ENCODE measurements at places on chromosomes 16 and 17.

DNA sequence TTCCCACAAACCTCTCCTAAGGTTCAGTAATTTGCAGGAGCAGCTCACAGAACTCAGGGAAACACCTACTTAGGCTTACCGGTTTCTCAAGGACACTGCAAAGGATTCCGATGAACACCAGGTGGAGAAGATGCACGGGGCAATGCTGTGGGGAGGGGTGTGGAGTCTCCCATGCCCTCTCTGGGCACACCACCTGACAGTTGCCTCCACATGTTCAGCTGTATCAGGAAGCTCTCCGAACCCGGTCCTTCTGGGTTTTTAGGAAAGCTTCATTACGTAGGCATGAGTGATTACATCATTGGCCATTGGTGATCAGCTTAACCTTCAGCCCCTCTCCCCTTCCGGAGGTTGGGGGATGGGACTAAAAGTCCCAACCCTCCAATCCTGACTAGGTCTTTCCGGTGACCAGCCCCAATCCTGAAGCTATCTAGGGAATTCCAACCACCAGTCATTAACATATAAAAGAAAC, 21.6 kb downstream of the C17orf58 start:
- DNase-seq = no peak

GRCh38 chr16:12201216-12201615, 224.7 kb downstream of the SNX29 start:
- no peak for DNase-seq

DNA sequence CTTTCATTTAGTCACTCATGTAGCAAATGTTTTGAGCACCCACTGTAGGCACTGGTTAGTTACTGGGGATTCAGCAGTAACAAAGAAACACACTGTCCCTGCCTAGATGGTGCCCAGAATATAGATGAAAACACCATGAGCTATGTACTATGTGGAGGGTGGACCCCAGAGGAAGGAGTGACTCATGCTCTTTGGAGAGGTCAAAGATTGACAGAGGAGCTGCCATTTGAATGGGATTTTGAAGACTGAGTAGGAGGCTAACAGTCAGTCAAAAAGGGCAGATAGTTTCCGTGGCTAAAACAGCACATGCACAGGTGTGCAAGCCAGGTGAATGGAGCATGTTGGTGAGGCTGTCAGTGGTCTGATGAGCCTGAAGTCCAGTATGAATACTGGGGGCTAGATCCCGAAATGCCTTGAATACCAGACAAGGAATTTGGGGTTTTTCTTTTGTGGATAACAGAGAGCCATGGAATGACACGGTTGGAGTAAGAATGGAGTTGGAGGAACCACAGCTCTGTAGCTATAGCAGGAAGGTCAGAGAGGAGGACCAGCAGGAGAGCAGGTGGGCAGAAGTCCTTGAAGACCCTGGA, 6.1 kb downstream of the IL21R start:
- no peak for DNase-seq

- DNase-seq = no peak
Observed at GRCh38 chr17:28841901-28842281, 699 bp downstream of the FAM222B start.

DNA sequence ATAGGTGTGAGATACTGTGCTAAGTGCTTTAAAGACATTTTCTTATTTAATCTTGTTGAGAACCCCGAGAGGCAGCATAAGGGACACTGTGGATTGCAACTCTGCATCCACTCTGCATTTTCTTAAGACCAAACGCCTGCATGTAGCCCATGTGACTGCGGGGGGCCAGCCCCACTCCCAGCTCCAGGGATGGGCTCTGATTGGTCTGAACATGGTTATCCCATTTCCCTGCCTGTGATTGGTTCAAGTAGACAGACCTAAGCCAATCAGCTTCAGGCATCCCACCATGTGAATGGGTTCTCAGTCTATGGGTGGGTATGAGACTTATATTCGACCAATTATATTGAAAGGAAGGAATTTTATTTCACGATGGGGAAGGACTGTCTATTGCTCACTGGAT, 33.2 kb upstream of the USP7 start:
- DNase-seq = no peak

DNA sequence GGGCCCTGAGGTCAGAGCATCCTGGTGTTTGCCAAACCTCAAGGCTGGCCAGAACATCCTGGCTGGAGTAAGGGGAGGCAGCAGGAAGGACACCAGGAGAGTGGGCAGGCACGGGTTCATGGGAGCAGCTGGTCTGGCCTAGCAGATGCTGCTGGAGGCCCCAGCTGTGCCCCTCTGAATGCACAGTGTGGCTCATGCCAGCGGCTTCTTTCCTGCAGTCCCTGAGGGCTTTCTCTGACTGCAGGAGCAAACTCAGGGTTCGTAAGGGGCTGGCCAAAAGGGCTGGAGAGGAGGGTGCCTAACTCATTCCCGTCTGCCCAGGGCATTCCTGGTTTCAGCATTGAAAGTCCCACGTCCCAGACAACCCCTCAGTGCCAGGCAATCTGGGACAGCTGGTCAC, 78.7 kb downstream of the ZDHHC7 start:
- DNase-seq = no peak

DNA sequence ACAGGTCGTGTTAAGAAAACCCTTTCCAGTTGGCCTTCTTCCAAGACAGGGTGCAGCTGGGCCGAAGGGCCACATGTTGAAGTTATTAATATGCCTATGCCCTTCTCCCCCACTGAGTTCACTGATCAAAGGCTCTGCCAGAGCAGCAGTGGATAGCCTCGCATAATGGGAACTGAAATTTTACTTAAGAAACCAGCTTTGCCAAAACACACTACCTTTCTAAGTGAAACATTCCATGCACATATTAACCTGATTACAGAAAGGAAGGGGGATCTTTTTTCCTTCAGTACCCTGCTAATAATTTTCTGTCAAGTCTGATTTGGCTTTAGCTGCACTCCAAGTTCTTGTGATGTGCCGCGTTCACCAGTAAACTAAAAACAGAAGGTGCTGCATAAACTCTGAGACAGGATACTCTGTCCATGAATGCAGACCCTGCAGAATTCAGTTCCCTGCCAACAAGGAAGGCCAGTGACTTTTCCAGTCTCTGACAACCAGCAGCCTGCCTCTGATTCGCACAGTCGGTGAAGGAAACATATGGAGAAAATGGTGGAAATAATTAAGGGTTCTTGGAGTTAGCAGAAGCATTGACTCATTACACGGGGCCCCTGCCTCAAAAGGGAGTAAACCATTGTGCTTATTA, 283.8 kb downstream of the ZFHX3 start:
- no peak for DNase-seq

DNA sequence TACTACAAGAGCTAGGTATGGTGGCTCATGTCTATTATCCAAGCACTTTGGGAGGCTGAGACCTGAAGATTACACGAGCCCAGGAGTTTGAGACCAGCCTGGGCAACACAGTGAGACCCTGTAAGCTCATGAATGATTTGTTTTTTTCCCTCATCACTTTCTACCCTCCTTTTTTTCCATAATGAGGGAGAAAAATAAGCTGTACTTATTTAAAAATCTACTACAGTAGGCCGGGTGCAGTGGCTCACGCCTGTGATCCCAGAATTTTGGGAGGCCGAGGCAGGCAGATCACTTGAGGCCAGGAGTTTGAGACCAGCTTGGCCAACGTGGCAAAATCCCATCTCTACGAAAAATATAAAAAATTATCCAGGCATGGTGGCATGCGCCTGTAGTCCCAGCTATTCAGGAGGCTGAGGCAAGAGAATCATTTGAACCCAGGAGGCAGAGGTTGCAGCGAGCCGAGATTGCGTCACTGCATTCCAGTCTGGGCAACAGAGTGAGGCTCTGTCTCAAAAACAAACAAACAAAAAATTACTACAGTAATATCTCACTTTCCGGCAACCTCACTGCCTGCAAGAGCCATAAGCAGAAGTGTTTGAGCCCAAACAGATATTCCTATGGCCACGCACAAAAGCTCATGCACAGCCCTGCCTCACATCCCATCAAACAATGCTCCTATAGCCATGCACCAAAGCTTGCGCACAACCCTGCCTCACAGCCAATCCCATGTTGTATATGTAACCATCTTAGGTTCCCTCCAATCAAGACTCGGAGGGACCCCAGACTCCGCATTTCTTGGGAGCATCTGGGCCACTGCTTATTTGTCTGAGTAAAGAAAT, 37.4 kb downstream of the TK2 start:
- DNase-seq = no peak

- no peak for DNase-seq
Observed at GRCh38 chr17:64091116-64091515, 38.8 kb downstream of the ERN1 start.

GRCh38 chr17:46818316-46818928, at the start of gene WNT3:
TSS of gene WNT3 (minus strand) at chr17:46818692. CDS start at chr17:46818597, 95 bp downstream.
- DNase-seq = peak; percentile 19

DNA sequence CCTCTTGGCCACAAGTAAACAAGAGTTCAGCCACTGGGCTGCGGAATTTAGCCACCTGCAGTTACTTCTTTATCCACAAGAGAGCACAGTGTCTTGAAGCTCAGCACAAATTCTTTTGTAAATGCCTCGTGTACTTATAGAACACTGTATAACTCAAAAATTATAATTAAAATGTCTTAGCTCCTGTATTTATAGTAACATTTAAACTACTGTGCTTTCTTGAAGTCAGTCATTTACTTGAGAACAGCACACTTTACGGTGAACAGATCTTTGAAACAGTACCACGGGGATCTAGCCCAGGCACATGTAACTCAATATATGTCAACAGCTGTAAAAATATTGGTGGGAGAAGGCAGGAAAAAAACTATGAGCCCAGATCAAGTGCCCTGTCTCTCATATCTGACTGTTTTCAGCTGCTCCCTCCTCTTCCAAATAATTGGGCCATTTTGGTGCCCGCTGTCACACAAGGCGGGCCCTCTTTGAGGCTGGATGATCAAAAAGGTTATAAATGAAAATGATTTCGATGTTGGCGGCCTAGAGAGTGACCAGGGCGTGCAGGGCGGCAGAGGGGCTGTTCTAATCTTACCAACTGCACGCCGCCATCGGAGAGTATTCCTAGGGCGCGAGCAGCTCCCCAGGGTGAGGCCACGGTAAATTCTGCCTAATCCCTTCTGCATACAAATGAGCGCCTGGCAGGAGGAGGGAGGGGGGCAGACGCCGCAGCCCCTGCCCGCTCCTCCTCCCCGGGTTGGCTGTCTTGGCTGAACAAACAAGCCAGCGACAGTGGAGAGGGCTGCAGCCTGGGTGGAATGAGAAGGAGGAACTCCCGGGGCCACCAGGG, 183.2 kb downstream of the C16orf78 start:
- DNase-seq = no peak

GRCh38 chr16:79263425-79263824, 337.1 kb downstream of the MAF start:
- no peak for DNase-seq

- DNase-seq = no peak
Observed at GRCh38 chr16:80014241-80014939, 413.9 kb upstream of the MAF start.

GRCh38 chr17:70314096-70314495, 144.8 kb downstream of the KCNJ2 start:
- no peak for DNase-seq

DNA sequence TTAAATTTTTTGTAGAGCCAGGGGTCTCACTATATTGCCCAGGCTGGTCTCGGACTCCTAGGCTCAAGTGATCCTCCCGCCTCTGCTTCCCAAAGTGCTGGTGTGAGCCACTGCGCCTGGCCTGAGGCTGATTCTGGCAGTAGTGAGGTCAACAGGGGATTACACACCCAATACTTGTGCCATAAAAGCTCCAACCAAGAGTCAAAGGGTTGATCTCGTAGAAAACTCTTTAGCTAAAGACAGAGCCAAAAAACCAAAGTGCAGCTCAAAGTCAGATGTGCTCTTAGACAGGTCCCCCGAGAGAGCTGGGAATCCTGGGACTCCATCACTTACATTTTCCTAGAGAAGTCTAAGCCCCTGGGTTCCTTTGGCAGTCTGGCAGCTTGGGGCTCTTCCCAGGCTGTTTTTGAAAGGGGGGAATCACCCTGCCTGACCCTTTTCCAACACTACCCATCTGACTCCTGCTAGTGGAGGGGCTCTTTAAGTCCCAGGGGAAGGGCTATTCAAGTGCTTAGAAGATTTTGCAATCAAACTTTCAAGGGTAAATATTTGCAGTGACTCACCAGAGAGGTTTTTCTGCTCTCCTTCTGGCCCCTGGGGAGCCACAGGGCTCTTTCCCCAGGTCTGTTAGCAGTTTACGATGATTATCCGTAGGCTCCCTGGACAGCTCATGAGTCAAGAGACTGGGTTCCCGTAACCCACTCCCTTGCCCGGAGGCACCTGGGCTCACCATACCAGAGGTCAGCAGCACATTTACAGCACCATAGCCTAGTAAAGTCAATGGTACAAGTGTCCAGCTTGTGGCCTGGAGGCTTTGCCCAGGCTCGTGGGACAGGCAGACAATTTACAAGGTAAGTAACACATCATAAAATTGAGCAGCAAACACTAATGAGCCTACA, 408.7 kb downstream of the SLC39A11 start:
- no peak for DNase-seq

DNA sequence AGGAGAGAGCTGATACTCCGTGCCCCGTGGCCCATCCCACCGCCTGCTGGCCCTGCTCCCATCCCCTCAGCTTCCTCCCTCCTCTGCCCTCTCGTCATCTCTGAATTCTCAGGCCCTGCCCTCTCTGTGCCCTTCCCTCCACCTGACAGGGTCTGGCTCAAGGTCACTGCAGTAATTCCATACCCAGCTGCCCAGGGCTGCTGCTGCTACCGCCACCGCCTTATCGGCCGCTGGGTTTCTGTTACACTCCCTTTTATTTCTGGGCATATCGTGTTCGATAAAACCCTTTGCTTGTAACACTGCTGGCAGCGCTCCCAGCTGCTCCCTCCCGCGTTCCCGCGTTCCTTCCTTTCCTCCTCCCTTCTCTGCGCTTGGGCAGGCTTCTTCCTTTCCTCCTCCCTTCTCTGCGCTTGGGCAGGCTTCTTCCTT, 1.2 kb downstream of the EPN3 start:
- no peak for DNase-seq

- DNase-seq = peak; percentile 57
Observed at GRCh38 chr16:1414532-1415260, at the start of gene UNKL. TSS of gene UNKL (minus strand) at chr16:1414704. CDS start at chr16:1414691, 13 bp downstream.

GRCh38 chr16:11696266-11697012, 28.2 kb downstream of the SNN start:
- no peak for DNase-seq

DNA sequence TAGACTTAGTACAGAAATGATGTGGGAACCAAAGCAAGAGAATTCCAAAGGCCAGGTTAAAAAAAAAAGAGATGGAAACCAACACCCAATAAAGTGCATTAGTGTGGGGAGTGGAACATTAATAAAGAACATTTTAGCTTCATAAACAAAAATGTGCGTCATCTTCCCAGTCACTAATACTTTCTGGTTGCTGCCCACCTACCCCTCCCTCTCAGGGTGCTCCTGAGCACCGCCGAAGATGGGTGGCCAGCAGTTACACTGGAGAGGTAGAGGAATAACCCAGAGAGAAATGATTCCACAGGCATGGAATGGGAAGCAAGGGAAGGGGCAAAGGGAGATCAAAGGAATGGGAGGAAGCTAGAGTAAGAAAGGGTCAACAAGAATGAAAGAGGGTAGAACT, 6.0 kb upstream of the CHD3 start:
- no peak for DNase-seq

- no peak for DNase-seq
Observed at GRCh38 chr17:72318131-72318530, 197.3 kb downstream of the SOX9 start.

Measured in stimulated activated CD4-positive, alpha-beta T cell treated with anti-CD3 and anti-CD28 coated beads, TNF-alpha, amount 100 ng/mL, for 48 hours (primary cell).